ENCODE measurements at places on chromosomes 7 and 10. TPM values are rescaled to one million over a fixed set of nuclear protein-coding genes. Genes with fewer than 3 reads are reported as not detected.

The IDI2 gene
- polyA plus RNA-seq, result not detected

The MUC3A gene
- polyA plus RNA-seq, result 242 TPM

DNA sequence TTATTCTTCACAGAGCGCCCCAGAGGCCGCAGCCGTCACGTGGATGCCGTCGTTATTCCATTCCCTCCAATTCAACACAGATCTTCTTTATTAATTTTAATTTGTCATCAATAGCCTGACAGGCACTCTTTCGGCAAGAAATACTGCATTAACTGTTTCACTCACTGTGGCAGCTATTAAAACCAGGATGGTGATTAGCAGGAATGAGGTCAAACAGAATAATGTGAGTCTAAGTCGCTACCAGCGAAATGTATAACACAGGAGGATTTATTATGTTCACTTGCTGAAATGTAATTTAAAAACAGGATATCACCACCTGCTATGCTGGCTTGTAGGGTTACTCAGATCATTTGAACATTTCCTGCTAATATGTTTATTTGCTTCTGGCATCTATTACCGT lies 74.2 kb upstream of the MGMT start:
- DNase-seq, result no peak

- no peak for DNase-seq
Measured at GRCh38 chr10:11209830-11210181, 192.1 kb downstream of the CELF2 start.

DNA sequence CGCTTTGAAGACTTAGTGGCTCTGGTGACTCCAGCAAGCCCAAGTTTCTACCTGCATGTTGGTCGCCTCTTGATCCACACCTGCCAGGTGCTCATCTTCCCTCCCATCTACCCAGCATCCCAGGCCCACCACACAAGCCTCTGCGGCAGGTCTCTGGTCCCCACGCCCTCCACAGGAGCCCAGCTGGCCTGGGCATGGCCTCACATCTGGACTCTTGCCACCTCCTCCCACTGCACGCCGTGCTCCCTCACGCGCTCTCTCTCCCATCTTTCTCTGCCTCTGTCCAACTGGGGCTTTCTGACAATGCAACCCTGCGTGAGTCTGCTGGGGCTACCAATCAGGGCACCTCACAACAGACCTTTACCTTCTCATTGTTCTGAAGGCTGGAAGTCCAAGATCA lies 50.2 kb upstream of the FGFR2 start:
- DNase-seq, result no peak

- DNase-seq, result no peak
Measured at GRCh38 chr10:115118346-115118745, 25.2 kb downstream of the ATRNL1 start.

Data from small intestine (tissue), 16 donors.